Stimulated activated CD4-positive, alpha-beta T cell treated with anti-CD3 and anti-CD28 coated beads, Interleukin-4, amount 100 ng/mL, for 24 hours (primary cell): ENCODE measurements at places on chromosomes 5 and 9.

DNA sequence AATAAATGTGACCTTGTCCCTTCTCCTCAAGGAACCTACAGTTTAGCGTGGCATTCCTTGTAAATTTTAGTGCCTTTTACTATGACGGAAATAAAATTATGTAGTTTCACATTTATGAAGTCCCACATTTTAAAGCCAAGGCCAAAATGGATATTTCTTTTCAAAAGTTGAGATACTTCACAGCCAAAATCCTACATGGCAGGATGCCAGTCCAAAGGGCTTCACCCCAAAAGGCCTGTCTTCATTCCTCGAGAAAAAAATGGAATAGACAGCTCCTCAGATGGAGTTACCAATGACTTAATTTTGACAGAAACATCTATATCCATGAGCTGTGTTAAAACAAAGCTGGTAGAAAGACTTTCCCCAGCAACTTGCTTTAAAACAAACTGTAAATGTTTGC is 211.2 kb downstream of the GLIS3 start:
- DNase-seq, result no peak

DNA sequence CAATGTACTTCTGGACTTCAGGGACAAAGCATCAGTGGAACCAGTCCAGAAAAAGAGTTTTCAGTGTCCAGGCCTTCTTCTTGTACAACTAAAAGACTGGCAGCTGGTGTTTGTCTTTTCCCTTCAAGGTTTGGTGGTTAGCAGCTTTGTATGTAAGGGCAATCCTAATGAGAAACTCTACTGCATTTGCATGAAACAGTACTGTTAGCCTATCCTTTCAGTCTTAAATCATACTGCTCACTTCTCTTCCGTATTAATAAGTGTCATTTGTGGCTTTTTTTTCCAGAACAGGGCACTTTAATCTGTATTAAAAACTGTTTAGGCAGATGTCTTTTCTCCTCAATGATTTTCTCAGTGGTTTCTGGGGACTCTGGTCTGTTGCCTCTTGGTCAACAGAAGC is 48.9 kb downstream of the FAM174A start:
- DNase-seq, result no peak

DNA sequence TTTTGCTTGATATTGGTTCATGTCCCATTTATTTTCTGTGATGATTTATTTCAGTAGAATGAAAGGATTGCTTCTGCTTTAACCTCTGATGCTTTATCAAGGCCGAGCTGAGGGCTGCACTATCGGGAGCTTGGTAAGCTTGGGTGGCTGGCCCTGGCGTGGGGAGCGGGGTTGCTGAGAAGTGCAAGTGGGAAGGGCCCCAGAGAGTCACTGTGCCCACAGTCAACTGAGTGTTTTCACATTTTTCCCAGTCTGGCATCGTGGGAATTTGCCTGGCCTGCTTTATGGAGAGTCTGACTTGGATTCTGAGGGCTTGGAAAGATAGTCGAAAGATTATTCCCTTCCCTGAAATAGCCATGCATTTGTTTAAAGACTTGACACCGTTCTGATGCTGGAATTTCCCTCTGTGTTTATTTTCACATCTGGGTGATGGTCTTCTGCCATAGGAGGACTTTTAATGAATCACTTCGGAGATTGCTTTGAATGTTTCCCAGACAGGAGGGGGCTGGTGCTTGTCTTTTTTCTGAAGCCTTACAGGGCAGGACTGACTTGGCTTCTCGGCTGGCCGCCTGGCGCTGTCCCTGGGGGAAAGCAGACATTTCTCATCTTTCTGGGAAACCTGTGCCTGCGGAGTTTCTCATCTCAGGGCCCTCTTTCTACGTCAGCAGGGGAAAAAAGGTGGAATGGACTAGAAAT is 139.0 kb downstream of the BOD1 start:
- no peak for DNase-seq

- no peak for DNase-seq
Observed at GRCh38 chr5:98458004-98458403, 315.5 kb upstream of the RGMB start.

DNA sequence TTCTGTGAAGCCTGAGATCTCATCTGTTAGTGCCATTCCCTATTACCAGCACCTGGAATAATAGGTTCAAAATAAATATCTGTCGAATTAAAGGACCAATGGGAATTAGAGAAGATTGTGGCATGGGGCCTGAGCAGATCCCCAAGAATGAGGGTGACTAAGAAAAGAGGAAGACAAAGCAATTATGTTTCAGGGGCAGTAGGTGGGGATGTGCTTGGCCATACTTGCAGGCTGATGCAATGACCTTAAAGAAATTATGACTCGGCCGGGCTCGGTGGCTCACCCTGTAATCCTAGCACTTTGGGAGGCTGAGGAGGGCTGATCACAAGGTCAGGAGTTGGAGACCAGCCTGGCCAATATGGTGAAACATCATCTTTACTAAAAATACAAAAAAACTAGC is 562.8 kb downstream of the PTPRD start:
- DNase-seq, result no peak

DNA sequence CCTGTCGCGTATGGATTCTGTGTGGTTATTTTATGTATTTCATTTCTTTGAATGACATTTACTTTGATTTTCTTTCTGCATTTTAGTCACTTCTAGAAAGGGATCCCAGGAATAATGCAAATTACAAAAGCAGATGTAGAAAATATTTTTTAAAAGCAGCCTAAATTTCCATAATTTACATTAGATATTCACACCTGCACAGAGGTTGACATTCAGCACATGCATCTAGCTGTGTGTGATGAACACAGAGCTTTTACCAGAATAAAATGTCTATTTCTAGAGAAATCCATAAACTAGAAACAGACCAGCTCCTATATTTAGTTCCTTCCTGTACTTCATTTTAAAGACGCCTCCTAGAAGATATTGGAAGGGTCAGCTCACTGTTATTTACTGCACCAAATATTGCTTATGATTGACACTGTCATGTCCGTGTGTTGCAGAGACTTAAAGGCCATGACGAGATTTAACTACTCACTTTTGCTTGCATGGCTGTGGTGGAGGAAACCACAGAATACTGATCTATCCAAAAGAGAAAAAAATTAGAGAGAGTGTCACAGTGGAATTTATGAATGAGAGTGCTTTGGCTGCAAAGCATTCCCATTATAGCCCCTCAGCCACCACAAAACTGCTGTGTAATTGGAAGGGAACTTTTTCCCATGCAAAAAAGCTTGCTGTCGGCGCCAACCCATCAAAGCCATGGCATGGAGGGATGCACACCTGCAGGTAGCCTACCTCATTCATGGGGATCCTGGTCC is 58.1 kb downstream of the EBF1 start:
- DNase-seq, result no peak

GRCh38 chr5:122322801-122323548 is 10.9 kb downstream of the SNCAIP start:
- no peak for DNase-seq

GRCh38 chr5:83368319-83368718 is 103.2 kb upstream of the VCAN start:
- DNase-seq, result no peak

DNA sequence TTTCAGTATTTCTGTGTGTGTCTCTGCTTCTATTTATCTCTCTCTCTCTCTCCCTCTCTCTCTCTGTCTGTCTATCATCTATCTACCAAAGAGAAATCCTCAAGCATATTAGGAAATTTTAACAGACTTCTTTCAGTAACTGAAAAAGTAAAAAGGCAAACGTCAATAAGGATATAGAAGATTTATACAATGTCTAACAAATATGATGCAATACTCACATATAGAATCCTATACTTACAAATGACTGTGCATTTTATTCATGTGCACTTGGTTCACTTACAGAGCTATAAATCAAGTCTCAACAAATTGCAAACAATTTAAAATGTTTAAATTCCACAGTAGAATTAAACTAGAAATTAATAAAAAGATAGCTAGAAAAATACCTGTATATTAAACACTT is 289.0 kb downstream of the PSAT1 start:
- no peak for DNase-seq

DNA sequence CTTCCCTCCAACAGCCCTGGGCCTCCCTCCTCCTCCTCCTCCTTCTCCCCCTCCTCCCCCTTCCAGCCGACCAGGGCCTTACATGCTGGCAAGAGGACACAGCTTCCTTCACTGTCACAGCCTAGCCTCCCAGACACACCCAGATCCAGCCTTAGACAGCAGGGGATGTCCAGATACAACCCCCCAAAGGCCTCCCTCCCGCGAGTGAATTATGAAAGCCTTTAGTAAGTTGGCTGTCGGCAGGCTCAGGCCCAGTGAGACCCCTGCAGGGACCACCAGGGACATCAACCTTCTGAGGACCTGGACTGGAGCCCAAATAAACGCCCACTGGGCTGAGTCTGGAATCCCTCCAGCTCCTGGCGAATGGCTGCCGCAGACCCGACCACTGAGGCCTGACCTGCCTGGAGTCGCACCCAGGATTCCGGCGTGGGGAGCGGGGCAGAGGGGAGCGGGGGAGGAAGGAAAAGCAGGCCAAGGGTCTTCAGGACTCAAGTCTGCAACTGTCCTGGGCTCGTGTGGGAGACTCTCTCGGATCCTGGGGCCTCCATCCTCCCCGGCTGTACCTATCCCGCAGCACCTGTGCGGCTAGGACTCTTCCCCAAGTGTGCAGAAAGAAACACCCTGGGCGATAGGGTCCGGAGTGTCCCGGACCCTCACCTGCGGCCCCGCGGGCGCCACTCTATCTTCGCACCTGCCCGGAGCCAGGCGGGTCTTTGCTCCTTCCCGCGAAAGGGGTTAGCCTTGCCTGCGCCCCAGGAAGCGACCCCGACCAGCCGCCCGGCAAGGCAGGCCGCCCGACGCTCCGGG is 705 bp downstream of the SEPTIN8 start:
- DNase-seq, result no peak

GRCh38 chr5:126847456-126847820 is 70.5 kb downstream of the LMNB1 start:
- DNase-seq, result no peak

- no peak for DNase-seq
Observed at GRCh38 chr5:54021431-54022164, 288.8 kb downstream of the ARL15 start.
